Activated T-cell treated with anti-CD3 and anti-CD28 coated beads for 24 hours (primary cell): ENCODE measurements at places on chromosomes 6 and 20.

DNA sequence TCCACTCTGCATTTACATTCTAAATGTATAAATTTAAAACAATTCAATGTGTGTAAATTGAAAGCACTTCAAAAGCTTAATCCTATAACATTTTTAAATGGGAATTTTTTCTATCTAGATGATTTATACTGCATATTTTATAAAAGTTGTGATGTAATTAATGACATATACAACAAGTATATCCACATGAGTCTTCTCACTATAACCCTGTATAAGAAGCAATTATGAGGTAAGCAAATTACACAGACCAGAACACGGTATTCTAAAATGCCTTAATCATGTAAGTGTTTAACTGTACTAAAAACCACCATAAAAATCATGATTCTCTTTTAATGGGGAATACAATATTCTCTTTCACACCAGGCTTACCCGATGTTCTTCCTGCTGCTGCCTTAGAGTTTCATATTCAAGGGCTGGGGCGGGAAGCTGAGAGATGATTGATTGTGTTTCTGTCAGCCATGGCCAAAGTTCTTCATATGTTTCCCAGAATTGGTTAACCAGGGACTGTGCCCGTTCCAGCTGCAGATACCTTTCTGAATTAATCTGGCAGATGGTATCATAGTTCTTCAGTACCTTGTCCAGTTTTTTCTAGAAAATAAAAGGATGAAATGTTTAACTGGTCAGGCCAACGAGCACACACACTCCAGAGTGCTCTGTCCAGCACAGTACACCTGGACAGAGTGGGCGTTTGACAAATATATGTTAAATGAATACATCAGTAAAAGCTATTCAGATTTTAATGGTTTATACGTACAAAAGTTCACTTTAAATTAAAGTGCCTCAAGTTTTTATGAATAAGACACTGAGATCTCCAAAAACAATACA lies 127.4 kb downstream of the DST start:
- DNase-seq = no peak

- no peak for DNase-seq
Measured at GRCh38 chr6:107981695-107982094, 23.7 kb upstream of the SEC63 start.

DNA sequence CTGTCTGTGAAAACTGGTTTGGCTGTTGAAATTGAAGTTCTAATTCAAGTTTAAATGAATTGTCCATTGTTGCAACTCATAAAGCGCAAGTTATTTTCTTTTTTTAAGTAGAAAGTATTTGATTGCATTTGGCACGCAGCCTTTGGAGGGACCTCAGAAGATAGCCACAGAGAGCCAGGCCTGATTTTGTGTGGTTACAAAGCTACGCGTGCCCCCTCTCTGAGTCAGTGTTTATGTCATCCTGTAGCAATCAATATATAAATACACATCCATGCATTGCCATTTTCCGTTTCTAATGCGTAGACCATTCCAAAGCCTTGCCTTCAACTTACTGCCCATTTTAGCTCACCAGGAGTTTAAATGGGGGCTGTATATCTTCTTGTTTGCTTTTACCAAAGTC lies 173.2 kb downstream of the TMEM242 start:
- DNase-seq = no peak

- DNase-seq = no peak
Measured at GRCh38 chr6:30207619-30208295, 5.4 kb downstream of the TRIM26 start.

- DNase-seq = no peak
Measured at GRCh38 chr20:21681234-21681921, 24.1 kb upstream of the PAX1 start.

GRCh38 chr6:113493991-113494390 lies 363.2 kb upstream of the MARCKS start:
- no peak for DNase-seq

DNA sequence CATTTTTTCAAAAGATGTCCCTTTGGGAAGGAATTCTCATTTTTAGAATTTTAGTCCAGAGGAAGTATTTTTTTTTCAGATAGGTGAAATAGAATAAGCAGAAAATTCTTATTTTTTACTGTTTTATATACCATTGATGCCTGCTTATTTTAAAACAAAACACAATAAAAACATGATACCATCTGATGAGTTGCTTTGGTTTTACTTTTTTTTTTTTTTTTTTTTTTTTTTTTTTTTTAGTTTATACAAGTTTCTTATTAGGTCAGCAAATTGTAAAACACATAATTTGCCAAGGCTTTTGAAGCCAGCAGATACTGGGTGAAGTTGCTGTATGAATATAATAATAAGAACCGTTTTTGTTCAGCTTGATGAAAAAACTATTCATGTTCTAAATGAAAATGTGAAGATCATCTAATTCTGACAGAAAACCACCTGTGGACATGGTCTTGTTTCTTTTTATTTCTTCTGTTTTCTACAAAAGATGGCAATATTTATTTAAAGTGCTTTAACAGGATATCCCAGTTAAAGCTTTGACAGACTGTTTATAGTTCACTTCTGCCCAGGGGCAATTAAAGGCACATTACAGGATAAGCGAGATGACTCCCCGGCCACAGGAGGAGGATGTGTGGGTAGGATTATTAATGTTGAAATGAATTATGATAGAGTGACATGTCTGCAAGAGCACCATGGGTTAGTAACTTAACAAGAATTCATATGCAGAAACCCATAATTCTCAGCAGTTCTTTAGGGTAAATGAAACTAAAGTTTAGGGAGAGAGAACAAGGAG lies 31.1 kb downstream of the MYB start:
- DNase-seq = no peak

DNA sequence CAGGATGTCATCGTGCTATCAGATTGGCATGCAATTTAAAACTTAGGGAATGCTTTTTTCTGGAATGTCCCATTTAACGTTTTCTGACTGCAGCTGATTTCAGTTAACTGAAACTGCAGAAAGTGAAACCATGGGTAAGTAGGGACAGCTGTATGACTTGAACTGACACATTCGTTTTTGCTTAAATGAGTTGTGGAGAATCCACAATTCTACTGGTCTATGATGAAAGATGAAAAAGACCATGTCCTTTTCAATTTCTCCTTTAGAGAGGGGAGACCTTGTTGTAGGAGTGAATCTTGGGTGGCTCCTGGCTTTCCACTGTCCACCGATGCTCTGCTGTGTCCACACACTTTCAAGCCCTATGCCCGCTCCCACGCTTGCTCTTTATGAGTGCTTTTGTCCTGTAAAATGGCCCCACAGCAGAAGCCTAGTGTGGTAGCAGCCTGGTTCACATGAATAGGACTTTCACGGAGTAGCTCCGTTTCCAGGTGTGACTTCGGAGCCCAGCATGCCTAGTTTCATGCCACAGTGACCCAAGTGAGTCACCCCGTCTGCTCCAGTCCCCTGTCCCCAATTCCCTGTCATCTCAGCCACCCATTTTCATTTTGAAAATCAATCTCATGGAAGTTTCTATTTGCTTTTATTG lies 21.9 kb downstream of the DYNLT1 start:
- DNase-seq = no peak

DNA sequence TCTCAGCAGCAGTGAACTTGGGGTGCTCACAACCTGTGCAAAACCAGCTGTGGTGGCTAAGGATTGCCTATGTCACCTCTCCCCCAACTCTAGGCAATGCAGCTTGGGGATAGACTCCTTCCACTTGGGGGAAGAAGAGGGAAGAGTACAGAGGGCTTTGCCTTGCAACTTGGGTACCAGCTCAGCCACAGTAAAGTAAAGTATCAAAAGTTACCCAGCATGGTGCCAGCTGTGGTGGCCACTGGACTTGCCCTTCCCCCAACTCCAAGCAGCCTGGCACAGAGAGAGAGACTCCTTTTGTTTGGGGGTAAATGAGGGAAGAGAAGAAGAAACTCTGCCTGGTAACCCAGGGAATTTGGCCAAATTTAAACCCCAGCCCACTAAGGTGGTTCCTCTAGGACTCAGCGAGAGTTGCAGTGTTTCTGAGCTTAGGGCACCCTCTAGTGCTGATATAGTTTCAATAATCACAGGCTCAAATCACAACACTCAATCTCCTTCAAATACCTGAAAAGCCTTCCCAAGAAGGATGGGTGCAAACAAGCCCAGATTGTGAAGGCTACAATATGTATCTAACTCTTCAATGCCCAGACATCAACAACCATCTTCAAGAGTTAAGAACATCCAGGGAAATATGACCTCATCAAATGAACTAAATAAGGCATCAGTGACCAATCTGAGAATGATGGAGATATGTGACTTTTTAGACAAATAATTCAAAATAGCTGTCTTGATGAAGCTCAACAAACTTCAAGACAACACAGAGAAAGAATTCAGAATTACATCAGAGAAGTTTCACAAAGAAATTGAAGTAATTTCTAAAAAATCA lies 7.6 kb upstream of the DEFB129 start:
- no peak for DNase-seq

GRCh38 chr20:45290677-45291355 lies 15.8 kb upstream of the RBPJL start:
- DNase-seq = peak; percentile 62

- no peak for DNase-seq
Measured at GRCh38 chr6:7787137-7787608, 61.3 kb downstream of the BMP6 start.

- no peak for DNase-seq
Measured at GRCh38 chr6:24245275-24245674, 112.6 kb downstream of the DCDC2 start.

DNA sequence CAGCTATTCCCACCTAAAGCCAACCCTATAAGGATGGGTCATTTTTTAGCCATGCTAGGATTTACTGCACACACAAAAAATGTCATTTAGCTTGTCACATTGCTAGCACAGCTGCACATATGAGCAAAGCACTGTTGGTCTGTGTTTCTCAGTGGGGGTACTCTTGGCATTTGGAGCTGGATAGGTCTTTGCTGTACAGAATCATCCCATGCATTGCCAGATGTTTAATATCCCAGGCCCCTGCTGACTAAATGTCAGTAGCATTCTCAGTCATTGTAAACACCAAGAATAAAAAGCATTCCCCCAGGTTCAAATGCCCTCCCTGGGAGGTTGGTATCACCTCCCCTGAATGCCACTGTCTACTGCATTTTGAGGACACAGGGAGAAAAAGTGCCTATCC lies 14.6 kb upstream of the LTV1 start:
- no peak for DNase-seq

GRCh38 chr20:39523405-39523804 lies 561.3 kb downstream of the DHX35 start:
- no peak for DNase-seq

DNA sequence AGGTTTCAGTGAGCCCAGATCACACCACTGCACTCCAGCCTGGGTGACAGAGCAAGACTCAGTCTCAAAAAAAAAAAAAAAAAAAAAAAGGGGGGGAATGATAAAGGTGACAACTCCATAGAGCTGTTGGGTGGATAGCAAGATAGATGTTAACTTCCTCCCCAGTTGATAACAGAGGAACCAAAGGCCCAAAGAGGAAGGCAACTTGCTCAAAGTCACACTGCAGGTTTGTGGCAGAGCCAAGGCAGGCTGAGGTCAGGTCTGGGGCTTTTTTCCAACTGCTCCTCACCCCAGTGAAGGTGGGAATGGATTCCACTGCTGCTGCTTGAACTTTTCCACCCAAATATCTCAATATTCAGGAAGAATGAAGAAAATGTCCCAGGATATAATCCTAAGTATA lies 26.7 kb downstream of the HCK start:
- DNase-seq = no peak

GRCh38 chr6:157974967-157975366 lies 6.7 kb upstream of the SYNJ2 start:
- DNase-seq = no peak

- DNase-seq = no peak
Measured at GRCh38 chr6:72248621-72249020, 362.3 kb downstream of the RIMS1 start.

DNA sequence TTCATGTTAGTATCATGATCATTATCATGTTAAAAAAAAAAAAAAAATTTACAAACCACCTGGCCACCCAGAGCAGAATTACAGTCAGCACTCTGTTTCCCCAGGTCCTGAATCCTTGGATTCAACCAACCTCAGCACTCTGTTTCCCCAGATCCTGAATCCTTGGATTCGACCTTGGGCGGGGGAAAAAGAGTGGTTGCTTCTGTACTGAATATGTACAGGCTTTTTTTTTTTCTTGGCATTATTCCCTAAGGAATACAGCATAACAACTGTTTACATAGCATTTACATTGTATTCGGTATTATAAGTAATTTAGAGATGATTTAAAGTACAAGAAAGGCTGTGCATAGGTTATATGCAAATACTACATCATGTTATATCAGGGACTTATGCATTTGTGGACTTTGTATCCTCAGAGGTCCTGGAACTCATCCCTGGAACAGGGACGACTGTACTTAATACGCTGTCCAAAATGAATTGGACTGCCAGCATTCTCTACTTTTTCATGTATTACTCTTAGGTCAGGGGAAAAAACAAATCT lies 31.2 kb downstream of the GCNT2 start:
- DNase-seq = no peak

GRCh38 chr6:6033858-6034257 lies 27.1 kb upstream of the NRN1 start:
- DNase-seq = no peak

DNA sequence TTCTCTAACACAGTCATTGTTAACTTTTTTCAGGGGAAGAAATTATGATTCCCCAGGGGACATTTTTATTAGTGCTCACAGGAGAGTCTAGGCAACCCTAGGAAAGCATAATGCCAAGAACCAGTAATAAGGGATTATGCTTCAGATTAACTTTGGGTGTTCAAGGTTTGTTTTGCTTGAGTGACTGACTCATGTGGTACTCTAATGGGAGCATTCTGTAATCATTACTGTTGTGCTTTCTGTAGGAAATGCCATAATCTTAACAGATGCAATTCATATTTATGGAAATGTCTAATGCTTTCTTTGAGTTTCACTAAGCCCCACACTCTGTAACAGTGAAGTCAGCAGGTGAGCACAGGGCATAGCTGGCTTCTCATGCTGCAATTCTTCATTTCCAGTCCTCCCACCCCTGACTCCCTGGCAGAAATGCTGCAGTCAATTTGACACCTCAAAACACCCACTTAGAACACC lies 263.4 kb upstream of the MAN1A1 start:
- no peak for DNase-seq

DNA sequence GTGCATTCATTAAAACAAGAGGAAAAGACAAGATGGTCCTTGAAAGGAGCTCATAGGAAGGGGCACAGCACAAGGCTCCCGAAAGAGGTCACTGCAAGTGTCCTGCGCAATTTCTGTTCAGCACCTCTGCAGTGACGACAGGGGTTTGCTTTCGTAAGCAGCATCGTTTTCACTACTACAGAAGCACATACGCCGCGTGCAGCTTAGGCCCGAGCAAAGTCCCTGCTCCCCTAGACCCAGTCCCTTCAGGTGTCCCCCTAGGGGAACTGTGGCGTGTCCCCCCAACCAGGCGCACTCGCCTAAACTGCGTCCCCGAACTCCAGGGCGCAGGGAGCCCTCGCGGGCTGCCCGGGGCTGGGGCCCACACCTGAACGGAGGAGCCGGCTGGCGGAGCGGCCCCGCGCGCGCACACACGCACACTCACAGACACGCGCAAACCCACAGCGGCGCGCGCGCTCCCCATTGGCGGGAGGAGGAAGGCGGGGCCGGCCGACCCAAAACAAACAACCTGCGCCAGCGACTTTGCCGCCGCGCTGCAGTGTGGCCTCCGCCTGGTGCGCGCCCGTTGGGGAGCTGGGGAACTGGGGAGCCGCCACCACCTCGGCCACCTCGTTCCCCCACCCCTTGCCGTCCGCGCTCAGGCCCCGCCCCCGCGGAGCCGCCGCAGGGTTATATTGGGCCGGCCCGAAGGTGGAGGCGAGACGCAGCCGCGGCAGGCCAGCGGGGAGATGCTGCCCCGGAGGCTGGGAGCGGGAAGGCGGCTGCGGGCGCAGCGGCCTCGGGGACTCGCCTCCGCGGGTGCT lies at the start of gene FOXQ1:
Gene FOXQ1 (plus strand): TSS at position 699 of the 803 bp plus-strand sequence. CDS start 607 bp downstream, outside the sequence.
- DNase-seq = no peak

- DNase-seq = no peak
Measured at GRCh38 chr6:168826726-168827585, 386.0 kb downstream of the SMOC2 start.
